Foreskin keratinocyte (primary cell): ENCODE measurements at places on chromosomes 2 and 18. TPM values are rescaled to one million over a fixed set of nuclear protein-coding genes. Genes with fewer than 3 reads are reported as not detected.

DNA sequence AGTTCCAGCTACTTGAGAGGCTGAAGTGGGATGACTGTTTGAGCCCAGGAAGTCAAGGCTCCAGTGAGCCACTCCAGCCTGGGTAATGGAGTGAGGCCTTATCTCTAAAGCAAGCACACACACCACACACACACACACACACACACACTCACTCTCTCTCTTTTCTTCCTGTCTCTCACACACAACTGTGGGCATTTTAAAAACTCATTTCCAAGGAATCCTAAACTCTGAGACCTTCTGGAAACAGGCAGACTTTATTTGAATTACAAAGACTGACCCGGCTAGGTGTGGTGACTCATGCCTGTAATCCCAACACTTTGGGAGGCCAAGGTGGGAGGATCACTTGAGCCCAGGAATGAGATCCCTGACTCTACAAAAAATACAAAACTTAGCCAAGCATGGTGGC lies 21.3 kb downstream of the WDSUB1 start:
- DNase-seq: peak; percentile 82

- DNase-seq: no peak
These were observed 111.8 kb upstream of the SLC35G4 start for GRCh38 chr18:11497585-11497984.

GRCh38 chr2:159225025-159226016 lies 61.2 kb downstream of the WDSUB1 start:
- DNase-seq: no peak

DNA sequence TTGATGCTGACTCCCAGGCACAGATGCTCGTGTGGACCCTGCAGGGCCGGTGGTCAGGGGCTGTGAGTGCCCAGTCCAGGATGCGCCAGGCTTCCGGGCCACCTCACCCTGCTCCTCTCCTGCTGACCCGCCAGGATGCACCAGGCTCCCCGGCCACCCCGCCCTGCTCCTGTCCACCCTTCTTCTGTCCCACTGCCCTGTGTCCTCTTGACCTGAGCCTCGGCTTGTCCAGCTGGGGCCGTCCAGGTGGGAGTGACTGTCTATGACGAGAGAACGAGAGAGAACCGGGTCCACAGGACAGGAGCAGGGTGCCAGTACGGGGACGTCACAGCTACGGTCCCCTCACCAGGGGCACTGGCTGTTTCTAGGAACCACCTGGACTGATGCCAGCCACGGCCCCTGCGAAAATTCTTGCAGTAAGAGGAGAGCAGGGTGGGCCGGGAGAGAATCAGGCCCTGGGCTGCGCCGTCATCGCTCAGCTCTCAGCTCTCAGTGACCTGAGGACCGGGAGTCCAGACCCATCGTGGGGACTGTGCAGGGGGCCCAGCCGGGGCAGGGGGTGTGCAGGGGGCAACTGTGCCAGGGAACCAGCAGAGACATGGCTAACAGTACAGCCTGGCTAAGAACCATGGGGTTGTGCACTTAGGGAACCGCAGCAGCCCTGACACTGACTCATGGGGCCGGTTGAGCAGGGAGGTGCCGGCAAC lies 12.9 kb upstream of the NFATC1 start:
- DNase-seq: no peak

DNA sequence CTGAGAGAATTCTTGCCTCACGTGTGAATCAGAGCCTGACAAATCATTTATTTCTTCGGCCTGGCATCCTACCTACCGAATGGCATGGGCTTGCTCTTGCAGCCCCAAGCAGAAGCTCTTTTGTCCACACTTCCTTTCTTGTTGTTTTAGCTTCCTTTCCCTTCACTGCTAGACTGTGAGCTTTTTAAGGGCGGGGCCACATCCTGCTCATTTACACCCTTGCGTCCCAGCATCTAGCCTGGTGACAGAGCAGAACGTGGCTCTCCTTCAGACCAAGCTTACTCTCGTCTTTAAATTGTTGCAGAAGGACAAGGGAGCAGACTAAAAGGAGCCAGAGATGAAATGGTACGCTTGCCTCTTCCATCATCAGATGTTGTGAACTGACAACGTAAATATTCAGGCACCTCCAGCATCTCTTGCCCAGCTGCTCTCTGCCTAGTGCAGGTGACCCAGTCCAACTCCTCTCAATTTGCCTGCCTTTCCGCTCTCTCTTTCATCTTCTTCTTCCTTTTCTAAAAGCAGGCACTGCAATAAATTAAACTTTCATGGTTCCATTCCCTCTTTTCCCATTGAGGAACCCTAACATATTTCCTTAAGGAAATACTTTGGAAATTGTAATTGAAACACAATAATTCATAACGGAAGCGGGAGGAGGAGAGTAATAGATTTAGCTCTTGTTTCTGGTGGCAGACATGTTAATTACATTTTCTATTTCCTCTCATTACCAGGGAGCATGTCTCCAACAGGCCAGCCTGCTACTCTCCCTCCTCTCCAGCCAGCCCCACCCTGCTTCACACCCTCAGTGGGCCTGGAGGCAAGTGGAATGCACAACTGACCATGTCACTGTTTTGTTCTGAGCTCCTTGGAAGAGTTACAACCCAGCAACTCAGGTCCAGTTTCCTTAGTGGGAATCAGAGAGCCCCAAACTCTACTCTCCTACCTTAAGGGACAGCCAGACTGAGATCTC lies 228.1 kb upstream of the TRIB2 start:
- DNase-seq: no peak

DNA sequence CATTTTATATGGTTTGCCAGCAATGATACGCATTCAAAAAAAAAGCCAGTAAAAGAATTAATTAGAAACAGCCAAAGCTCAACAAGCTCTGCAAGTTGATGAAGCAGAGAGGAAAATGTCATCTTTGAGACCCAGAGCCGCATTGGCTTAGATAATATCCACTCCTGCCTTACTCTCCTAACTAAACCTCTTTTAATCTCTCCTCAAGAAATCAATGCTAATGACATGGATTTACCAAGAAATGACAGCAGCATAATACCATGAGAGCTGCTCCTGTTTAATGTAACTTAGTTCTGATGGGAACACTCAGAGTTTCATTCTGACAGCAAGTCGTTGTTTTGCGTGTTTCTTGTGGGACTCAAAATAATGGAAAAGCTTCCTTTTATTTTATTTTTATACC lies 1099.4 kb upstream of the PIK3C3 start:
- DNase-seq: no peak

DNA sequence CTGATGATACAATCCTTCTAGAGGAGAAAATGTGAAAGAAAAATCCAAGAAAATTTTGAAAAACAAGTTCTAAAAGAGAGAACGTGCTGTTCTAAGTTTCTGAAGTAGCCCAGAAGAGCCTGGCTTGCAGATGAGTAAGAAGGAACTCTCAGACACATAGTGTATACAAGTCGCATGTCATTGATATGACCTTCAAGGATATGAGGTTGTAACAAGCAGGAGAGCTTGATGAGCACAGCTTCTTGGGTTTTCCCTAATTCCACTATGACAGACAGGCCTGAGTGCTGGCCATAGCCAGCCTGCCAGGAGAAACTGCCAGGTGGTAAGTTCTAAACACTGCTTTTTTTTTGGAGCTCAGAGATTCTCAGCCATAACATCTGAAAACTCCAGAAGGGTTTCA lies 235.7 kb upstream of the SIX2 start:
- no peak for DNase-seq

DNA sequence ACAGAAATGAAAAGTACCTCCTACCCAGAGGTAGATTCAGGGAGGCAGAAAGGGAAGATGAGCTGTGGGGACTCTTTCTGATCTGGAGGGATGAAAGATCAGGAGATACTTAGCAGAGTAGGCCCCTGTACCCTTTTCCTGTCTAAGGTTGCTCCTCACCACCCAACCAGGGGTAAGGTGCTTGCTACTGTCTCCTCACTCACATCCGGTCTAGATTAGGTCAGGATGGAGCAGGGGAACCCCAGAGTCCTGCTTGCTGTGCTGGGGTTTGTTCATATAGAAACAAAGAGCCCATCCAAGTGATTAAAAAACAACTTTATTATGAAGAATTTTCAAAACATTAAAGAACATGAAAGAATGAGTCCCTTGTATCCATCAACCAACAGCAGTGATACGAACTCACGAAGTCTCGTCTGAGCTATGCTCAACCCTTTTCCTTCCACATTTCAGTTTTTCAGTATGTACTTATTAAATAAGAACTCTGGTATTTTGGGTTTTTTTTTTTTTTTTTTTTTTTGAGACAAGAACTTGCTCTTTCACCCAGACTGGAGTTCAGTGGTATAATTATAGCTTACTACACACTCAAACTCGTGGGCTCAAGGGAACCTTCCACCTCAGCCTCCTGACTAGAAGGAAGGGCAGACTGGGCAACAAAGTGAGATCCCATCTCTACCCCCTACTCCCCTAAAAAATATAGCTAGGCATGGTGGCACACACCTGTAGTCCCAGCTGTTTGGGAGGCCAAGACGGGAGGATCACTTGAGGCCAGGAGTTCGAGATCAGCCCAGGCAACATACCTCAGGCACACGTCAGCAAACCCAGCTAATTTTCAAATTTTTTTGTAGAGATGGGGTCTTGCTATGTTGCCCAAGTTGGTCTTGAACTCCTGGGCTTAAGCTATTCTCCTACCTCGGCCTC lies 28.5 kb upstream of the MCFD2 start:
- DNase-seq: no peak

GRCh38 chr2:204152616-204153015 lies 216.1 kb downstream of the ICOS start:
- DNase-seq: no peak

DNA sequence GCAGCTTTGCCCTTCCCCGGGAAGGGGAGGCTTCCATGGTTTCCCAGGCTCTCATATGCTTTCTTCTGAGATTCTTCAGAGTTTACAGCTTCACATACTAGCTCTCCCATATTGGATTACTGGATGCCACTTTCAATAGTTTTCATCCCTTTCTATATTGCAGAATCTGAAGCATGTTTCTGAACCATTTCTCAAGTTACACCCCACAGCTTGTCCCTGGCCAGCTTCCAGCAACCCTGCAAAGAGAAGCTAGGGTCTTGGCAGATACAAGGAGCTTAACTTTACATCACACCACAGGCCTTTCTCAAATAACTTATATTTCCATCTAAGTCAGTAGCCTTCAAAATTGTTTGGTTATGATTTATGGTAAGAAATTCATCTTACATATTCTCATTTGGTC lies 39.6 kb downstream of the LHCGR start:
- DNase-seq: no peak

DNA sequence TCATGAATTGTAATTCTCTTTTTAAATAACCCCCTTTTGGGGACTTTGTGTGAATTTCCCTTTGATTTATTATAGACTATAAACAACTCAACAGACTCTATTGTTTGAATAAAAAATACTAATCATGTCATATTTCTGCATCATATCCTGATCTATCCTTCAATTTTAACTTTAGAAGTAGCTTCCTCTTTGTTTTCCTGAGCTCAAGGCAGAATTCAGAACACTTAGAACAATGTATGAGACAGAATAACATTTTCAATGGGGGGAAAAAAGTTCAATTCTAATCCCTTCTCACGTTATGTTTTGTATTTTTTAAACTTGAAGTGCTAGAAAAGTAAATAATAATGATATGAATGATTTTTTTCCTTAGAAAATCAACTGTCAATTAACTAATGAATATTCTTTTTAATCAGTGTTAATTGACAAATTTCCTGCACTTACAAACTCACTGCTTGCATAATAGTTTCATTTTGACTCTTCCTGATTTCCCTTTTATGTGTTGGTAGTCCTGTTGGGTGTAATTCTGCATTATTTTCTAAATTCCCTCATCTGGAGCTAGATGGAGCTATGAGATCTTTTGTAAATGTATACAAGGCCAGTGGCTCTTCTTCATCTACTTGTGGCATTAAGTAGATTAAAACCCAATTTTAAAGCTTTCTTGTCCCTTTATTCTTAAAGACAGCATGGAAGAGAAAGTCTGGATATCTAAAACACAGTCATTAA lies 326.1 kb downstream of the PARD3B start:
- DNase-seq: no peak

ANKRD30B gene
- total RNA-seq: not detected in 2 replicates

IL1F10 gene
- total RNA-seq: not detected in 2 replicates

POTEC gene
- not detected in 2 replicates for total RNA-seq

UGT1A9 gene
- not detected in 2 replicates for total RNA-seq

TSPYL6 gene
- total RNA-seq: not detected in 2 replicates

RAB17 gene
- 0.75 and 1.8 TPM in 2 replicates for total RNA-seq
